ENCODE measurements at places on chromosomes 7 and 10.

DNA sequence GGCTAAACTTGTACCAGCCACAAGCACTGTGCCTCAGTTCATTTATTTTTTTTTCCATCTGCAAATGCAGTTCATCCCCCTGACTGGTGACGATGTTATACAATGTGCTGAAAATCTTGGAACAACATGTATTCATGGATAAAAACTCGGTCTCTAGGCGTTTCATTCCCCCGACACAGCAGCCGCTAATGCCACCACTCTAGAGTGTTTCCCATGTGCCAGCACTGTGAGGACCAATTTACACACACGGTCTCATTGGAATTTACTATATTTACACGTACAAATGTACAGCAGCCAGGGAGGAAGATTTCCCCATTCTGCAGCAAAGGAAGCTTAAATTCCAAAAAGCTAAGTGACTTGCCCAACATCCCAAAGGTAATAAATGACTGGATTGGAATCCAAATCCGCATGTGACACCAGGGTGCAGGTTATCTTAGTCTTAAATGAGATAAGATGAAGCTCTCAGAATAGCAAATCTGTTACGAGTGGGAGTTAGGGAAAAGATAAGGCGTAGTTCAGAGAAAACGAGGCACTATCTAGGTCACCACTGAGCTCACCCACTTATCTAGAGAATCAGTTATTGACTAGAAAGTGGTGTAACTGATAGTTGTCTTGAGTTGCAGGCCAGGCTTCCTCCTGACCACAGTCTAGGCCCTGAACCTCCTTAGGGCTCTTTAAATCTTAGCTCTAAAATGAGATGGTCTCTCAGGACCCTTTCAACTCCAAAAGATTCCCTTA lies 36.7 kb downstream of the FAM107B start:
- DNase-seq, result no peak

DNA sequence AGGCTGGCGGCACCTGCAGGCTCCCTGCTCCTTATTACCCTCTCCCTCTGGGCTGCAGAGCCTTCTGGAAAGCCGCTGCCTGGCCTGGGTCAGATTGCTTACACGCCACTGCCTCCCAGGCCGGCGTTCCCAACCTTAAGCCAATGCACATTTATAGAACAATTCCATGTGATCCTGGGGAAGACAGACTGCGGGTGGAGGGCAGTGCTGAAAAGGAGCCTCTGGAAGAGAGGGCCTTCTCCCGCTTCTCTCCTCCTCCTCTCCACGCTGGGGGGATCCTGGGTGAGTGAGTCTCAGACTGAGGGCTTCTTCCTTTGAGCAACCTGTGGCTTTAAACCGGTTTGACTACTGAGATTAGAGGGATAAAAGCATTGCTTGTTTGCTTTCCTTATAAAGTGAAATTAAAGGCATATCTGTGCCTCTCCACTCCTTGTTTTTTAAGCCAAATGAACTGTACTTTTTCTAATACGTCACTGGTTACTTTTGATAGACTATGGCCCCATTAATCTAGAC lies 5.5 kb downstream of the TACC2 start:
- DNase-seq, result no peak

GRCh38 chr10:89475591-89475998 lies 59.8 kb downstream of the SLC16A12 start:
- DNase-seq, result no peak

GRCh38 chr10:50514995-50515394 lies 108.8 kb downstream of the SGMS1 start:
- no peak for DNase-seq

DNA sequence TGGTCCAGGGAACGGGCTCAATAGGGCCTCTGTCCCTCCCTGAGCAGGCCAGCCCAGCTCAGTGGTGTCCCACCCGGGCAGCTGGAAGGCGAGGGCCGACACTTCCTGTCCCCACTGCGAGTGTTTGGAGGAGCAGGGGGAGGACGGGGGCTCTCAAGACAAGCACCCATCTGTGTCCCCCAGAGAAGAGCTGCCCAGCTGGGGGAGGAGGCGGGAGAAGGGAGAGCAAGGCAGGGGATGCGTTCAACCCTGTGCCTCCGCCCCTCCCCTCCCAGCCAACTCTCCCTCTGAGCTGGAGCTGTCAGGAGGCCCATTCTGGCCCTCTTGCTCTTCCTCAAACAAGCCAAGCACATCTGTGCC lies 35.7 kb downstream of the ZCCHC24 start:
- no peak for DNase-seq

DNA sequence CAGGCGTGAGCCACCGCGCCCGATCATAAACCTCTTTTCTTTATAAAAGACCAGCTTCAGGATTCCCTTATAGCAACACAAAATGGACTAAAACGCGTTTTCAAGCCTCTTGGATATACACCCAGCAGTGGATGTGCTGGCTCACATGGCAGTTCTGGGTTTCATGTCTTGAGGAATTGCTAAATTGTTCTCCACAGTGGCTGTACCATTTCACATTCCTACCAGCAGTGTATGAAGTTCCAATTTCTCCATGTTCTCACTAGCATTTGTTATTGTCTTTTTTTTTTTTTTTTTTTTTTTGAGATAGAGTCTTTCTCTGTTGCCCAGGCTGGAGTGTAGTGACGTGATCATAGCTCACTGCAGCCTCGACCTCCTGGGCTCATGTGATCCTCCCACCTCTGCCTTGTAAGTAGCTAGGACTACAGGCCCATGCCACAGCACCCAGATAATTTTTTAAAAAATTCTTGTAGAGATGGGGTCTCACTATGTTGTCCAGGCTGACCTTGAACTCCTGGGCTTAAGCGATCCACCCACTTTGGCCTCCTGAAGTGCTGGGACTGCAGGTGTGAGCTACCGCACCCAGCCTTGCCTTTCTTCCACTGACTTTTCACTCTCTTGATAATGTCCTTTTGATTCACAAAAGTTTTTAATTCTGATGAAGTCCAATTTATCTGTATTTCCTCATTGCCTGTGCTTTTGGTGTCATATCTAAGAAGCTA lies 17.4 kb downstream of the TECPR1 start:
- no peak for DNase-seq

DNA sequence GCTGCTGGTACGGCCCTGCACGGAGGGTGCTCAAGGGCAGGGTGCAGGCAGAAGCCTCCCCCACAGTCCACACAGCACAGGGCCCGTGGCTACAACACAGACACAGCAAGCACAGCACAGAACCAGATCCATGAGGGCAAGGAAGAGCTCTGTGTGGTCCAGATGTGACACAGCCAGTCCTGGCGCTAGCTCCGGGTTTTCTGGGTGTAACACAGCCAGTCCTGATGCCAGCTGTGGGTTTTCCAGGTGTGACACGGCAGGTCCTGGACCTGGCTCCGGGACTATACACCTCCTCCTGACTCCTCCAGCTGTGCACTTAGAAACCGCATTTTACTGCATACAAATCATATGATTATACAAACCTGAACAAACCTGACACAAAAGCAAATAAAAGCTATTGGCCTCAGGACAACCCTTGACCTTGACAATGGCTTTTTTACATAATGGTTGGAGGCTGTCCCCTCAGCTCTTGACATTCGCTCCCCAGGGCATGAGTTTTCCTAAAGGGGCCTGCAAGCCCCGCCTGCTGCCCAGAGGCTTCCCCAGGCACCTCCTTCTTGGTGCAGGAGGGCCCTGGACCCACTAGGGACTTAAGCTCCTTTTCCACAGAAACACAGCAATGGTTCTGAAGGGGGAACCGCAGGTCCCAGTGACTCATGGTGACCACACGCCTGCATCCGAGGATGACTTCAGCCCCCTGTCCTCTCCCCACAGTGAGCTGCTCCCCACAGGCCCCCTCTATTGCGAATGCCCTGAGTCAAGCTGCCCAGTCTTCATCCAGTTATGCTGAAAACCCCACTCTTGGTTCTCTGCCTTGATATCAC lies 209.6 kb downstream of the PTPRN2 start:
- no peak for DNase-seq

DNA sequence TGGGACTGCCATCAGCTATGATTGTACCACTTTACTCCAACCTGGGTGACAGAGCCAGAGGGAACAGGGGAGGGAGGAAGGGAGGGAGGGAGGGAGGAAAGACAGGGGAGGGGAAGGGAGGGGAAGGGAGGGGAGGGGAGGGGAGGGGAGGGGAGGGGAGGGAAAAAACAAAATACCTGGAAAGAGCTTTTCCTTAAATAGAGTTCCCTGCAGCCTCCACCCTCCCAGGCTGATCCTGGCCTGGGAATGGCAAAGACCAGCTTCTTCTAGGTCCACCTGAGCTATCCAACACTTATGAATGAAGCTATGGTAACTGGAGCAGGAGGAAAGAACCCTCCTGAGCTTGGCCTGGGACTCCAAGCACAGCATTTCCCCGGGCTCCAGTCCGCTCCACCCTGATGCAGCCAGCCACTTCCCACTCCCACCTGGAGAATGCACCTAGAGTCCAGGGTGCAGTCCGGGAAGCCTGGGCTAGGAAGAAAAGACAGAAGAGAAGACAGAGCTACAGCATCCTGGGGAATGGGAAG lies 66.1 kb downstream of the GRID1 start:
- DNase-seq, result no peak
